MV-4-11 (cell line): ENCODE measurements at places on chromosomes 11 and 22.

- no peak for DNase-seq
Measured at GRCh38 chr11:11909727-11910126, 68.0 kb downstream of the USP47 start.

DNA sequence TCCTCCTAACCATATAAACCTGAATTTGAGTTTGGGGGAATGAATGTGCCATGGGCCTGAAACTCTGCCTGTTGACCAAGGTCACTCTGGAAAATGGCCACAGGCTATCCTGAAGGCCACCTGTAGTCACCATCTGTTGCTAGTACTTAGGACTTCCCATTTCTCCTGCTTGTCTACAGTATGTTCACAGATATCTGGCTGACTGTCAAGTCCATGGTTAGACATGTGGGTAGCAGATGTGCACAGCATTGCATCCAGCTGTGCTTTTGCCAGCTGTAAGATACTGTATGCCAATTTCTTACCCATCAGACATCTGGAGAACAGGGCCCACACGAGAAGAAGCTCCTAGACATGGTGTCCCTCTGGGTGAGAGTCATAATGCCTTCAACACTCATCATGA, 475.4 kb downstream of the INSC start:
- peak; percentile 80 for DNase-seq

DNA sequence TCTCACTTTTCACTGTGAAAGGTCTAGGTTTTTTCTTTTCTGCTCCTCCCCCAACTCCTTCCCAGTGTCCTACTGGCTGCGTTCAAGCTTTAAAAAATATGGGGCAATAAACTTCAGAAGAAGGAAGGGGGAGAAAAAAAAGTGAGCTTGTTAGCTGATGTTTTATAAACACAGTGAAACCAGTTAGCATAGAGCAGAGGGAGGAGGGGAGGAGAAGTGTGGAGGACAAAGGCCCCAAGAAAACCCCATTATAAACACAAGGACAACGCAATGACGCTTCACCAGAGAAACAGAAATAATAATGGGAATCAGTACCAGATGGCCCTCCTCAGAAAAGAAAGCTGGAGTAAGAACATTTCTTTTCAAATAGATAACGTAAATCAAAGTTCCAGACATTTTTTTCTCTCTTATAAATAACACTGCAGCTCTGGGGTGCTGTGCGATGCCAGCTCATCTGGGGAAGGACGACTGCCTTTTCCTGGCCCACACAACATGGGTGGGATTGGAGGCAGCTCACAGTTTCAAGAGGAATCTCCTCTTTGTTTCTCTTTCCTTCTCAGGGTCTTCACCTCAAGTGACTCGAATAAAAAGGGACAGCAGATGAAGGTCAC, 235.4 kb upstream of the NARS2 start:
- DNase-seq = no peak

- DNase-seq = peak; percentile 86
Measured at GRCh38 chr11:134260503-134260902, 7.1 kb downstream of the ACAD8 start.

GRCh38 chr22:49770547-49771265, 57.0 kb downstream of the BRD1 start:
- DNase-seq = no peak

DNA sequence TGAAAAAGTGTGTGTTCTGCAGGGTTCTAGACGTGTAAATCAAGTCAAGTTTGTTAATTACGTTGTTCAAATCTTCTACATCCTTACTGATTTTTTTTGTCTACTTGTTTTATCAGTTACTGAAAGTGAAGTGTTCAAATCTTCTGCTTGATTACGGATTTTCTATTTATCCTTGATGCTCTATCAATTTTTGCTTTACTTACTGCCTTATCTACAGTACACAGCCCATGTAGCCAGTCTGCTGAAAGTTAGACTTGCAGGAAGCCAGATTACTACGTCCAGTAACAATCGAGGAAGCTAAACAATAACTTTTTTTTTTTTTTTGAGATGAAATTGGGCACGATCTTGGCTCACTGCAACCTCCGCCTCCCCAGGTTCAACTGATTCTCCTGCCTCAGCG, 15.6 kb upstream of the C11orf24 start:
- DNase-seq = no peak

DNA sequence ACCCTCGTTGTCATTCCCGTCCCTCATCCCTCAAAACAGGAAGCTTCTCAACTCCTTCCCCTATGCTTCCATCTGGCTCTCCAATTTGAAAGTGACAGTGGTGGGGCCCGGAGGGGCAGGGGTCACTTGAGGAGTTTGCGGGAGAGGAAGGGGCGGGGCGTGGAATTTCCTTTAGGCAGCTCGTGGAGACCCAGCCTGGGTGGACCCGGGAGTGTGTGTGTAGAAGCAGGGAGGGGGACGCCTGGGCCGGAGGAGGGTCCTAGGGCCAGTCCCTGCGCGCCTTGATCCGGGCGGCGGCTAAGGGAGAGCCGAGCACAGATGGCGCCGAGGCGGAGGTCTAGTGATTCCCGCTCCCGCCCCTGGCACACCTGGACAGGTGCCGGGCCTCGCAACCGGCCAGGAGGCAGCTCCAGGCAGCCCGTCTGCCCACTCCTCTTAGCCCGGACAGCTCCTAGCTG, 7.8 kb upstream of the PAX6 start:
- DNase-seq = no peak
